ENCODE measurements at places on chromosomes 3 and 15. TPM values are rescaled to one million over a fixed set of nuclear protein-coding genes. Genes with fewer than 3 reads are reported as not detected.

Gene KBTBD13
- 0.05 TPM for total RNA-seq

GRCh38 chr3:192042116-192042515, 581.2 kb downstream of the PYDC2 start:
- DNase-seq, result no peak

- DNase-seq, result no peak
Measured at GRCh38 chr15:48388016-48388851, 57.0 kb downstream of the DUT start.

Gene ITPKA
- total RNA-seq, result 1.2 TPM

- no peak for DNase-seq
Measured at GRCh38 chr3:65532215-65532614, 506.5 kb downstream of the MAGI1 start.

Gene IRAK2
- total RNA-seq, result 0.71 TPM

Gene GAP43
- total RNA-seq, result 16.8 TPM

Gene CACNA2D2
- total RNA-seq, result 22.0 TPM

Gene LINGO1
- 60.5 TPM for total RNA-seq

- no peak for DNase-seq
Measured at GRCh38 chr3:32104492-32104891, 1.9 kb upstream of the GPD1L start.

DNA sequence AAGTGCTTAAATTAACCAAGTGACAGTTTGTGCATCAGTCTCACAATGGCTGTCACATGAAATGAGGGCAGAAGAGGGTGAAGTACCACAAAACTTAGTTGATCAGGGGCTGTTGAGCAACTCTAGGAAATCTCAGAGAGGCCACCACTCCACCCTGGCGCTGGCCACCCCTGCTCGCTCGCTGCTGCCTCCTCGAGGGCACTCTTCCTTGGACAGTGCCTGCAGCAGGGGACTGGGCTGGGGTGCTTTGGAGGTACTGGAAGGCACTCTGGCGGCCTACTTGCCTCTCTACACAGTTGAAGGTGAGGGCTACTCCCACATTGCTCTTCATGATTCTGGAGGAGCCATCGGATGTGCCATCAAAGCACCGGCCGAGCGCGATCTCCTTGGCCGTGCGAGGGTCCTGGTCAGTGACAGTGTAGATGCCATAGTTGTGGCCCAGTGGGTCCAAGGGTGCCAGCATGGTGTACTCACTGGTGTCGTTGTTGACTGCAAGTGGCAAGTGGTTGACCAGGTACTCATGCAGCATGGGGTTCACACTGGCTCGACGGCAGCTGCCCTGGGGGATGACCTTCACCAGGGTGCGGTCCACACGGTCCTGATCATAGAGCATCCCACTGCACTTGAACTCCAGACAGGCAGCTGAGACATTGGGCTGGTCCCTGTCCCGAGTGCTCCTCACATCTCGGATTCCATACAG, 11.6 kb upstream of the CLPX start:
- peak; percentile 27 for DNase-seq

Gene RBM15B
- 55.6 TPM for total RNA-seq

- DNase-seq, result no peak
Measured at GRCh38 chr15:69472562-69472961, 19.9 kb downstream of the RPLP1 start.

DNA sequence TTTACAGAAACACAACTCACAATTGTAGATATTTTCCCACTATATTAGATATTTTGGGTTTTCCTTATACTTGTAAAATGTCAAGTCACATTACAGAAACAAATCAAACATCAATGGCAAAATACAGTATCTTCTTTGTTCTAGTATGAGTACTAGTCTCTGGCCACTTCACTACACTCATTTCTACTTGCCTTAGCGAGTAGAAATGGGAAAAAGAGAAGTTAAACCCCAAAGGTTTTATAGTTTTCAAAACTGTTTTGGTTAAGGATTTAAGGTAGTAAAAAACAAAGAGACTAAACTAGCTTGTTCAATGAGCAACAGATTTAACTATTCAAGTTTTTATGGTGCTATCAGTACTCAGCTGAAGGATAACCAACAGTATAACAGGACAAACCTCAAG, 81.7 kb downstream of the BTD start:
- no peak for DNase-seq

- no peak for DNase-seq
Measured at GRCh38 chr15:79897380-79897678, 515 bp upstream of the MTHFS start.

DNA sequence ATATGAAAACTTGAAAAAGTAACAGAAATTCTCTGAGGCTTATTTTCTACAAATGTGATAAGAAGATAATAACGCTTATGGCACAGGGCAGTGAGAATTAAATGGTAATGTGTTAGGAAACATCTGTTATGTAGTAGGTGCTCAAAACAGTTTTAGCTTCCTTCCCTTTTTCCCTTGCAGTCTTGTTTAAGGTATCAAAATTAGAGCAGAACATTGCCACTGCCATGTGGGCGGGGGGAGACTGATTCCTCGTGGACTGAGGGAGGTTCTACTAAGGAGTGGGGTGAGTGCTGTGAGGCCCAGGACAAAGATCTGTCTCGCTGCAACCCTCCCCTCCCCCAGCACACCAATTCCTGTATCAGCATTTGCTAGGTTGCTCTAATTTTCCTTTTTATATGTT, 702.4 kb downstream of the TUSC7 start:
- DNase-seq, result no peak

Gene FAM3D
- total RNA-seq, result 0.53 TPM

DNA sequence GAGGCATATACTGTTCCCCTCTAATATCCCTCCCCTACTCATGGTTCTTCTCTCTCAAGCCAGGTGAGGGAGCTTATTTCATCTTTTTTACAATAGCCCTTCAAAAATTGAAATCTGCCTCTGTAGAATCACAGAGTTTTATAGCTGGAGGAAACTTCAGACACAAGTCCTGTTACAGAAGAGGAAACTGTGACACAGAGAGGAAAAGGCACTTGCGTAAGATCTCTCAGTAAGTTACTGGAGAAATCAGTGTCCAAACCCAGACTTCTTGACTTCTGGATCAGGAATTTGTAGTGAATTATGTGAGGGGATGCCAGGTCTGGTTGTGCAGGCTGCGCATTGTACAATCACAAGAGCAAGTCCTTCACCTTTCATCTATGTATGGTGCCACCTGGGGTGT, 4.6 kb downstream of the FGD5 start:
- no peak for DNase-seq

- no peak for DNase-seq
Measured at GRCh38 chr3:40211579-40211978, 97.9 kb upstream of the EIF1B start.

- DNase-seq, result no peak
Measured at GRCh38 chr3:40340541-40341170, 31.1 kb downstream of the EIF1B start.

Gene MINAR1
- total RNA-seq, result 0.80 TPM

DNA sequence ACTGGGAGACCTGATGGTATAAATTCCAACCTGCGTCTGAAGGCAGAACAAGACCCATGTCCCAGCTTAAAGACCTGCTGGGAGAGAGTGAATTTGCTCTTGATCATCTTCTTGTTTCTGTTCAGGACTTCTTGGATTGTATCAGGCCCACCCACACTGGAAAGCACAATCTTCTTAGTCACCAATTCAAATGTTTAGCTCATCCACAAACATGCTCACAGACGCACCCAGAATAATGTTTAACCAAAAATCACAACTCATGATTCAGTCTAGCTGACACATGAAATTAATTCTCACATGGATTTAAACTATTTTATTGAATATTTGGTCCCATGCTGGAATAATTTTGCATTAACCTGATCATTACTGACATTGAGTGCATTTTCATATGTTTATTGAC, 37.8 kb upstream of the GOLGA6L2 start:
- no peak for DNase-seq

DNA sequence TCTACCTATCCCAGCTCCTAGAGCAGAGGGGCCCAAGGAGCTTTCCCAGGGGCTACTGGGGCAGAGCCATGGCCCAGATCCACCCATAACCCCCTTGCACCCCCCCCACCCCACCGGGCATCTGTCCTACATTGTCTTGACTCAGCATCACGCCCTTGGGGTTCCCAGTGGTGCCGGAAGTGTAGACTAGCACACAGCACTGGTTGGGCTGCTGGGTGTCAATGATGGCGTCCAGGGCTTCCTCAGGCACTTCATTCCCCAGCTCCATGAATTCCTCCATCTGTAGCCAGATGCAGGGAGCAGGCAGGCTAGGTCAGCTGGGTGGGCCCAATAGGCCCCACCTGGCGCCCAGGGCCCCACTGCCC, 33.2 kb downstream of the IDH3A start:
- no peak for DNase-seq

DNA sequence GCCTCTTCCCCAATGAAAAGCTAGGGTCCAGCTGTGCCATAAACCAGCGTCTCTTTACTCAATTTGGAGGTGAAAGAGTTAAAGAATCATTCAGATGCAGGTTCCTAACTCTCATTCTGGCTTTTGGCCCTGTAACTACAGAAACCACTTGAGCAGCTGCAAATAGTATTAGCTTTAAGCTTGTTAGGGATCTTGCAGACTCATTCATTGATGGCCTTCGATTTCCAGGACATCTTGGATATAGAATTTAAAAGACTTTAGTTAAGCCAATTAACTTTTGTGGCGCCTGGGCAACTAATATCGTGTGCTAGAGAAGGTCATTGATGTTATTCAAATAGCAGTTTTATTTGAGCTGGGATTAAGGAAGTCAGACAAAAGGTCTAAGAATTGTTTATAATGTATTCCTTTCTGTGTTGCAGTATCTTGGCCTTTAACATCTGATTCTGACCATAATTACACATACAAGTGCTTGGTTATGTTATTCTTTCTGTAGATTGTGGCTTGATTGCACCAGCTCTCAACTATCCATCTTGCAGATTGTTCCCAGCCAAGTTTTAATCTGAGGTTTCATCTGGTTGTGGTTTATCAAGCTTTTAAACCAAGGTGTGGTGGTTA, 185.3 kb downstream of the CACNA2D3 start:
- no peak for DNase-seq

DNA sequence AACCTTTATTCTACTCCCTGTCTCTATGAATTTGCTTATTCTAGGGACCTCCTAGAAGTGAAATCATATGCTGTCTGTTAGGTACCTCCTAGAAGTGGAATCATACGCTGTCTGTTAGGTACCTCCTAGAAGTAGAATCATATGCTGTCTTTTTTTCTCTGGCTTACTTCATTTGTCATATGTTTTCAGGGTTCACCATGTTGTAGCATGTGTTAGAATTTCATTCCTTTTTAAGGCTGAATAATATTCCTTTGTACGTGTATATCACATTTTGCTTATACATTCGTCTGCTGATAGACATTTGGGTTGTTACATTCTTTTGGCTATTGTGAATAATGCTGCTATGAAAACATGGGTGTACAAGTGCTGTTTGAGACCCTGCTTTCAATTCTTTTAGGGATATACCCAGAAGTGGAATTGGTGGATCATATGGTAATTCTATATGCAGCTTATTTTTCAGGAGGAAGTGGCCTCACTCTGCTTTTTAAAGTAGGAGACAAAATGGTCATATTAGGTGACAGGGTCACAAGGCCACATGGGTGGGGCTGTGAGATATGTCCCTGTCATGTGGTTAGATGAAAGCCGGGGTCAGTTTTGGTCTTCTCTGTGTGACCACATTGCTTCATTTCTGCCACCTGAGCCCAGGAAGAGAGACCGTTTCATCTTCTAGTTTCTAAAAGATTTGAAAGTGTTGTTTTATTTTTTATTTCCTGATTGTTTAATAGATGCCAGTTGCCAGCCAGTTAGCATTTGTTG, 76.7 kb downstream of the FLNB start:
- no peak for DNase-seq

Gene ENTPD3
- total RNA-seq, result 0.50 TPM

DNA sequence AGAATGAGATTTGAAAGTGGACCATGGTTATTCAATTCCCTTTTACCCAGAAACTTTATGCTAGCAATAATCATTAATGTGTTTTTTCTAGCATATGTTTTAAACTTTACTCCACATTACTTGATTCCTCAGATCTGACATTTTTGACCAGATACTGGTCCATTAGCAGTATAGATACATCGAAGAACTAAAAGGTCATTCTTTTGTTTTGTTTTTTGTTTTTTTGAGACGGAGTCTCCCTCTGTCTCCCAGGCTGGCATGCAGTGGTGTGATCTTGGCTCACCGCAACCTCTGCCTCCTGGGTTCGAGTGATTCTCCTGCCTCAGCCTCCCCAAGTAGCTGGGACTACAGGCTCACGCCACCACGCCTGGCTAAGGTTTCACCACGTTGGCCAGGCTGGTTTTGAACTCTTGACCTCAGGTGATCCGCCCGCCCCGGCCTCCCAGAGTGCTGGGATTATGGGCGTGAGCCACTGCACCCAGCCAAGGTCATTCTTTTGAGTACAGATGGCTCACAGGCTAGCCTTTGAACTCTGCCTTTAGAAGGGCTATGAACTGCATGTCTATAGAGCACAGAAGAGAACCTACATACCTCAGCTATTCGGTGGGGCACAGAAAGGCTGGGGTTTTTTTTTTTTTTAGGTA, 28.6 kb downstream of the CHP1 start:
- no peak for DNase-seq

DNA sequence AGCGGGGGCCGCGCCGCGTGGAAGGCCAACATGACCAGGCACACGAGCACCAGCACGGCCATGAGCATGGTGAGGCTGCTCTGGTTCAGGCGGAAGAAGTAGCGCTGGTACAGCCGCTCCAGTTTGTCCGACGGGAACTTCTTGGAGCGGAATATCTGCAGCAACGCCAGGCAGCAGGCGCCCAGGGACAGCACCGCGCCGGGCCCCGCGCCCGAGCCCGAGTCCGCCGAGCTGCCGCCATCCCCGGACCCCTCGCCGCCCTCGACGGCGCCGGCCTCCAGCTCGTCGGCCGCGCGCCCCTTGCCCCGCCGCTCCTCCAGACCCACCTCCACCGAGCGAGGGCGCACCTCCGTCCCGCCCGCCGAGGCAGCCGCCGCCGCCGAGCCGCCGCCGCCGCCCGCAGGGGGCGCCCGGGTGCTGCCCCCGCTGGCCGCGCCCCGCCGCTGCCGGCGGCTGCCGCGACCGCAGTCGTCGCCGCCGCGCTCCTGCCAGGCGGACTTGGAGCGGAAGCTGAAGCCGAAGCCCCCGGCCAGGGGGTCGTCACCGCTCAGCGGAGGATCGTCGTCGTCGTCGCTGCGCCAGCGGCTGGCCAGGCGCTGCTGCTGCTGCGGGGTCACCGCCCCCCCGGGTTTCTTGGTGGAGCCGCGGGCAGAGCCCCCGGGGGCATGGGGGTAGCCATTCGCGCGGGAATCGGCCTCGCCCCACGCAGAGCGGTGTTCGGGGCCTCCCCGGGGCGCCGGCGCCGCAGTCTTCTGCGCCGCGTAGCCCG, 957 bp downstream of the ADCY5 start:
- DNase-seq, result peak; percentile 78

Gene LRRN1
- 121 TPM for total RNA-seq

GRCh38 chr3:162287600-162287999, 791.0 kb downstream of the OTOL1 start:
- no peak for DNase-seq

Gene SUCNR1
- not detected for total RNA-seq

DNA sequence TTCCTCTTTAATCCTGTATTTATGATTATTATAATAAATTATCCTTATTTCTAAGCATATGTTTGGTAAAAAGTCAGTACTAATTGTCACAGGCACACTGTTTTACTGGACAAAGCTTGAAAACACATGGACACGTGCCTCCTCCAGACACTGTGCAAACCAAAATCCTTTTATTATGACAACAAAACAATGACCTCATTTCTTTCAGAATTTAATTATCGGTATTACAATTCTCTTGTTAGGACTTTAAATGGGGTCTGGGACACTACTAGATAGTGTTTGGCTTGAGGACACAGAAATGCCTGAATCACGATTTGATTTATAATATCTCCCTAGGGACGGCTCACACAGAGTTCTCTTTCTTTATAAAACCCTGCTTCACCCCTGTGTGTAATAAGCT, 107.3 kb upstream of the IGSF10 start:
- DNase-seq, result no peak

Gene ZDHHC23
- 17.9 TPM for total RNA-seq

- no peak for DNase-seq
Measured at GRCh38 chr3:146818301-146818700, 213.2 kb upstream of the PLSCR5 start.
